ENCODE measurements at places on chromosomes 4 and X.

DNA sequence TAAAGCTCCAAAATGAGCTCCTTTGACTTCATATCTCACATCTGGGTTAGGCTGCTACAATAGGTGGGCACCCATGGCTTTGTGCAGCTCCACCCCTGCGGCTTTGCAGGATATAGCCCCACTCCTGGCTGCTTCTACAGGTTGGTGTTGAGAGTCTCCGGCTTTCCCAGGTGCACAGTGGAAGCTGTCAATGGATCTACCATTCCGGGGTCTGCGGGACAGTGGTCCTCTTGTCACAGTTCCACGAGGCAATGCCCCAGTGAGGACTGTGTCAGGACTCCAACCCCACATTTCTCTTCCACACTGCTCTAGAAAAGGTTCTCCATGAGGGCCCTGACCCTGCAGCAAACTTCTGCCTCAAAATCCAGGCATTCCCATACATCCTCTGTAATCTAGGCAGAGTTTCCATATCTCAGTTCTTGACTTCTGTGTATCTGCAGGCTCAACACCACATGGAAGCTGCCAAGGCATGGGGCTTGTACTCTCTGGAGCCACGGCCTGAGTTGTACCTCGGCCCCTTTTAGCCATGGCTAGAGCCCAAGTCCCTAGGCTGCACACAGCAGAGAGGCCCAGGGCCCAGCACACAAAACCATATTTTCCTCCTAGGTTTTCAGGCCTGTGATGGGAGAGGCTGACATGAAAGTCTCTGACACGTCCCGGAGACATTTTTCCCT lies 342.8 kb downstream of the FAM47B start:
- no peak for DNase-seq

GRCh38 chrX:39941332-39941920 lies 156.3 kb downstream of the BCOR start:
- DNase-seq, result no peak

GRCh38 chr4:146699910-146700309 lies 61.2 kb downstream of the POU4F2 start:
- no peak for DNase-seq

GRCh38 chrX:96182366-96182765 lies 502.3 kb upstream of the DIAPH2 start:
- no peak for DNase-seq

GRCh38 chr4:160563552-160564282 lies 1460.8 kb downstream of the RAPGEF2 start:
- no peak for DNase-seq
